Mucosa of descending colon (tissue), 3 donors: ENCODE measurements at places on chromosomes 7 and 10. TPM values are rescaled to one million over a fixed set of nuclear protein-coding genes. Genes with fewer than 3 reads are reported as not detected.
A peak's percentile ranks its signal among the peaks of the same experiment; 100 is the strongest.

CPED1 gene
- 8.8 TPM for total RNA-seq

OGDHL gene
- 2.6 TPM for total RNA-seq

DNA sequence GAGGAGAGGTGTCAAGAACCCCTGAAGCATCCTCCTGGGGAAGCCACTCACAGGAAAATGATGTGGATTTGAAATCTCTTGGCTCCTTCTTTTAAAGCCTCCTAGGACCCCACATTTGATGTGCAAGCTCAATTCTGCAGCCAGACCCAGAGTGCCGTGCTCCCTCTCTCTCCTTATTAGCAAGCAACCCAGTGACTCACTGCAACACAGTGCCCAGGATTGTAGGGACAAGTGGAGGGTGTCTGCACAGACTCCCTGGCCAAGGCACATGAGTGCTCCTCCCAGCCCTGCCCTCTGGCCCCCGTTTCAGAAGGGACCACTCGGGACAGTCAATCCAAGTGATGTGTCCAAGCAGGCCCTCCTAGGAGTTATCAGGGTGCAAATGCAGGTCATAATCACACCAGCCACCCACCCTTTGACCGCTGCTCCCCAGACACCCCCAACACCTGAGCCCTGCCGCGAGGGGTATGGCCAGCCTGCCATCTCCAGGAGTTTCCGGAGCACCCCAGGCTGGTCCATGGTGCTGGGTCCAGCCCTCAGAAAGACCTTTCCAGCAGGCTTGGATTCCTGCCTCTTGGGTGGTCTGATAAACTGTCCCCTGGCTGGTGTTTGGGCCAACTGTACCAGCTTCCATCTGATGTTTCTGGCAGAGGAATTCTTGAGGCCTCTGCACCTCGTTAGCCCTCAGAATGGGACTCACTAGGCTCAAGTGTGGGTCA, 54.5 kb upstream of the CXCL12 start:
- DNase-seq: no peak

PRKG1 gene
- 55.6 TPM for total RNA-seq

- DNase-seq: peak; percentile 21
Measured at GRCh38 chr10:73926152-73926764, 15.3 kb downstream of the PLAU start.

LRGUK gene
- total RNA-seq: 1.2 TPM

NUPR2 gene
- total RNA-seq: 1.6 TPM

PTPRN2 gene
- total RNA-seq: 26.2 TPM

GNGT1 gene
- total RNA-seq: not detected

DNA sequence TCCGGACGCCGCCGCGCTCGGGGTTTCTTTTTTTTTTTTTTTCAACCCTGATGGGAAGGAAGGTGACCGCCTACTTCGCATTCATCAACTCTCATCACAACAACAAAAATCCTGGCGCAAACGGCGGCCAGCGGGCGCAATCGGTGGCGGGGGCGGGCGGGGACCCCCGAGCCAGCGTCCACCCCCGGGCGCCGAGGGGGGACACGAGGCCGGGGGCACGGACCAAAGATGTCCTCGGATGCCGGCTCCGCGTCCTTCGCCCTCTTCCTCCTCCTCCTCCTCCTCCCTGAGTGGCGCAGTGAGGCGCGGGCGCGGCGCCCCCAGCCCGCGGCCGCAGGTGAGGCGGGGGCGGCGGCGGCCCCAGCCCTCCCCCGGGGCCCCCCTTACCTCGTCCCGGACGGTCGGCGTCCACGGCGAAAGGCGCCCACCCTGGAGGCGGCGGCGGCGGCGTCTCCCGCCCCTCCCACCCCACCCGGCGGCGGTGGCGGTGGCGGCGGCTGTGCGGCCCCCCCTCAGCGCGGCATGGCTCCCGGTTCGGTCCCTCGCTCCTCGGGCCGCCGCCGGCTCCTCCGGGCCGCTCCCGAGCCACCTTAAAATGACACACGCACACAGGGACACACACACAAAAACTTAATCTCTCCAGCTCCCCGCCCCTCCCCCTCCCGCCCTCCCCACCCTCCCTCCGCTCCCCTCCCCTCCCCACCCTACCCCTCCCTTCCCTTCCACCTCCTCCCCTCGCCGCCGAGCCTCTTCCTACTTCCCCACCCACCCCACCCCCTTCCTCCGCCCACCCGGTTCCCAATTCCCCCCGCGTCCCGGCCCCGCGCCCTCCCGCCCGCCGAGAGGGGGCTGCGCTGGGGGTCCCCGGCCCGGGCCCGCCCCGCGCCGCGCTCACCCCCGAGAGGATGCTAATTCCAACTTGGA, at the start of gene CTBP2:
Gene CTBP2, minus strand, starts transcription at position 632 of the 924 bp plus-strand sequence.
- peak; percentile 77 for DNase-seq

DNA sequence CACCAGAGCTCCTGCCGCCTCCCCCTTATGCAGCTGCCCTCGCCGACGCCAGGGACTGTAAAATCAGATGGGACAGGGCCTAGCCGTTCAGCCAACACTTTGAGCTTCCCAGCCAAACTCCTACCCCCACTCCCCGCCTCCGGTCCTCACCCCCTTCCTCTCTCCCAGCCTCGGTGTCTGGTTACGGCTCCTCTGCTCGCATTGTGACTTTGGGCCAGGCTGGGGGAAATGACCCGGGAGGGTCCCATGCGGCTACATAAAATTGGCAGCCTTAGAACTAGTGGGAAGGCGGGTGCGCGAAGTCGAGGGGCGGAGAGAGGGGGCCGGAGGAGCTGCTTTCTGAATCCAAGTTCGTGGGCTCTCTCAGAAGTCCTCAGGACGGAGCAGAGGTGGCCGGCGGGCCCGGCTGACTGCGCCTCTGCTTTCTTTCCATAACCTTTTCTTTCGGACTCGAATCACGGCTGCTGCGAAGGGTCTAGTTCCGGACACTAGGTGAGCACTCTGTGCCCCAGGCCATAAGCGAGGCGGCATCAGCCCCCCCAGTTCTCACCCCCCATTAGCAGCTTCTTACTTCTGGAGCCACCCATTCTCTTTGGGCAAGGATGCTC, at the start of gene KAZALD1:
Gene KAZALD1, plus strand, starts transcription at position 366 of the 608 bp plus-strand sequence. CDS start 604 bp downstream, outside the sequence.
- DNase-seq: no peak

GRCh38 chr10:95503001-95503400, 58.2 kb downstream of the SORBS1 start:
- no peak for DNase-seq

DNA sequence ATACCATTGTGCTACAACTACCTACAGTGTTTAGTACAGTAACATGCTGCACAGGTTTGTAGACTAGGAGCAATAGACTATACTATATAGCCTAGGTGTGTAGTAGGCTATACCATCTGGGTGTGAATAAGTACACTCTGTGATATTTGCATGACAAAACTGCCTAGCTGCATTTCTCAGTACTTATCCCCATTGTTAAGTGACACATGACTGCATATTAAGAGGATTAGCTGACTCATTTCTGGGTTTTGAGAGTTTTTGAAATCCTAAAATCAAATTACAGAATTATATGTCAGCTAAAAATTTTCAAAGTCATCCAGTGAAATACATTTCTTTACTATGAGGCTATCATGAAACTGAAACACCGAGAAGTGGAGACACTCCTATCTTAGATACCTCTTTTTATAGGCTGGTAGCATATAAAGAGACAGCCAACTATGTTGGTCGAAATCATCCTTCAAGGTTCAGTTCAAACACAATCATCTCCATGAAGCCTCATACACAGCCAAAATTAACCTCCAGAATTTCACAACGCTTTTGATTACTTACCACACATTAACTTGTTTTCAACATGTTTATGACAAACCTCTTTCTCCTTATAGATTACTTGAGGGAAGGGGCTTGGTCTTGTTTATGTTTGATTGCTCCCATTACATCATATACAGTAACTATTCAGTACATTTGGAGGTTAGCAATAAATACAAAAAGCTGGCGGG, 89.8 kb upstream of the ANK3 start:
- DNase-seq: no peak

DNA sequence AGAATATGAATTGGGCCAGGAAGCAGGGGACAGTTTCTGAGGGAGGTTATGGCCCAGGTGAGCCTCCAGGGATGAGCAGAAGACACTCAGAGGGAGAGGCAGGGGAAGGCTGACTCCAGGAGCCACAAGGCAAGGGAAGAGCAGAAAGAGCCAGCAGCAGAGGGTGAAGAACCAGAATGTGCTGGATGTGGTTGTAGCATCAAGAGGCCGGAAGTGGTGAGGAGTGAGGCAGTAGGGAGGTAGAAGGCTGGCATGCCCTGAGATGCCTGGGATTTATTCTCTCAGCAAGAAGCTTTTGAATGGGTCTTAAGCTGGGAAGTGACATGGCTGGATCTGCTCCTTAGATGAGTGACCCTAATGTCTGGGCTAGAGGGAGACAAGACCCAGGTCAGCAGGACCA, 311.7 kb downstream of the DOCK4 start:
- DNase-seq: no peak

- no peak for DNase-seq
Measured at GRCh38 chr10:127018766-127019165, 113.5 kb downstream of the DOCK1 start.

DNA sequence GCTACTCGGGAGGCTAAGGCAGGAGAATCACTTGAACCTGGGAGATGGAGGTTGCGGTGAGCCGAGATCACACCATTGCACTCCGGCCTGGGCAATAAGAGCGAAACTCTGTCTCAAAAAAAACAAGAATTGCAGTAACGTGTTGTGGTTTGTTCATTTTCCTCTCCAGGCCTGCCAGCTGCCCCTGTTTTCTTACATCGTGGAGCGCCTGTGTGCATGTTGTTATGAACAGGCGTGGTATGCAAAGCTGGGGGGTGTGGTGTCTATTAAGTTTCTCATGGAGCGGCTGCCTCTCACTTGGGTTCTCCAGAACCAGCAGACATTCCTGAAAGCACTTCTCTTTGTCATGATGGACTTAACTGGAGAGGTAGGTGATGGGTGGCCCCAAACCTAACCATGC, 52.1 kb downstream of the TRRAP start:
- DNase-seq: no peak

DNA sequence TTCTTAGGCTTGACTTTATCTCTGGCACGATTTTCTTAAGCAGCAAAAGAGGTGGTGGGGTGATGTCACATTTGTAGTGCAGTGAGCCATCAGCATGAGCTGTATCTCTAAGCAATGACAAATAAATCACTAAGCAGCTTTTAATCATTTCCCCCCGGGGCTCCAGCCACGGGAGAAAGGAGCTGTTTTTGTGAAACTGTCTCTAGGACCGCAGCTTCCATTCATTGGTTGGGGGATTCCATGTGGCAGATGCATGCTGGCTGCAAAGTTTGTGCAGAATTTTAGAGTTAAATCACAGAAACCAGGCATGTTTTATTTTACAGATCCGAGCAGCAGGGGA, 464 bp downstream of the KIAA1217 start:
- DNase-seq: no peak

- DNase-seq: no peak
Measured at GRCh38 chr10:102438374-102438773, 6.0 kb upstream of the CUEDC2 start.

NUTM2E gene
- total RNA-seq: 0.24 TPM

DNA sequence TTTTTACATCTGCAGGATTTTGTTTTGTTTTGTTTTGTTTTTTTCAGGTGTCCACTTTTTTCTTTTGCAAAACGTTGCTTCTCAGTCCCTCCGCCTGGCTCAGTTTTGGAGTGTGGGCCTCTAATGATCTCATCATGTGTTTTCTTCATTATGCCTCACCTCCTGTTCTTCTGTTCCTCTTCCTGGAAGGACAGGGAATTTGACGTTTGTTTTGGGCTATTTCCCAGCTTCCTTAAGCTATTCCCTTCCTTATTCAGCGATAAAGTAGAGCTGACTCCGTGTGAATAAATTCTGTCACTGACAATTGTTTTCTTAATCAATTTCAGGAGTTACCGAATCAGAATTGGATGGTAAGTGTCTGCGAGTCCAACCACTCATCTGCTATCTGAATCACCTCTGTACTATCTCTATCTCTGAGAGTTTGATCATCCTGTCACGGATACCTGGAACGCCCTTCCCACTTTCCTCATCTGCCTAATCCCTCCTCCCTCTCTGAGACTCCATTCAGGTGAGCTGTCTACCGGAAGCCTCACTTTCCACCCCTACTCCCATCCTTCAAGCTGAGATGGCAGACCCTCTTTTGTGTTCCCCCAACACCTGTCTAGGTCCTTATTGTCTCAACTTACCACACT, 218.4 kb downstream of the GATA3 start:
- DNase-seq: no peak

GRCh38 chr7:79502151-79502550, 48.7 kb upstream of the MAGI2 start:
- DNase-seq: no peak

TDRD1 gene
- total RNA-seq: 1.7 TPM

- peak; percentile 54 for DNase-seq
Measured at GRCh38 chr7:2019711-2020511, 212.8 kb downstream of the MAD1L1 start.

DNA sequence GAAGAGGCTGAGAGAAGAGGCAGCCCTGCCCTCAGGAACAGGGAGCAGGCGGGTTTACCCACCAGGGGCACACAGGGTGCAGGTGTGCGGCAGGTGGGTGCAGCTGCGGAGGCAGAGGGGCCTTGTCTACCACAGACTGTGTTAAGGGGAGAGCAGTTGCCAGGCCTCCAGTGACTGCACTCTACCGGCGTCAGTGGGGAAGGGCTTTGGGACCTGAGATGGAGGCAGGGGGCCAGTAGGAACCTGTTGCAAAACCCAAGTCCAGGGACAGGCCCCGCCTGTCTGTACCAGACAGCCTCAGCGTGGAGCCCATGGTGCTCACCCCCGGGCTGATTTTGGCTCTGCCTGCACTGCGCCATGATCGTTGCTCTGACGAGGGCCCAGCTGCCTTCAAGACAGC, 507.6 kb upstream of the FOXK1 start:
- no peak for DNase-seq

ECHS1 gene
- 180 TPM for total RNA-seq

- DNase-seq: no peak
Measured at GRCh38 chr10:89665302-89665701, 20.3 kb upstream of the PANK1 start.
